Adrenal gland (tissue), 19 donors: ENCODE measurements at places on chromosomes 16 and 17. TPM values are rescaled to one million over a fixed set of nuclear protein-coding genes. Genes with fewer than 3 reads are reported as not detected.

GRCh38 chr17:48843187-48843900, 12.5 kb downstream of the CALCOCO2 start:
- no peak overlapping the region for H3K4me3 ChIP-seq
- no peak for DNase-seq
- H3K27ac ChIP-seq: no peak overlapping the region
- H3K36me3 ChIP-seq: no peaks in the 10 kb centered on the region

Gene TRIM72
- 0.03 TPM for polyA plus RNA-seq

DNA sequence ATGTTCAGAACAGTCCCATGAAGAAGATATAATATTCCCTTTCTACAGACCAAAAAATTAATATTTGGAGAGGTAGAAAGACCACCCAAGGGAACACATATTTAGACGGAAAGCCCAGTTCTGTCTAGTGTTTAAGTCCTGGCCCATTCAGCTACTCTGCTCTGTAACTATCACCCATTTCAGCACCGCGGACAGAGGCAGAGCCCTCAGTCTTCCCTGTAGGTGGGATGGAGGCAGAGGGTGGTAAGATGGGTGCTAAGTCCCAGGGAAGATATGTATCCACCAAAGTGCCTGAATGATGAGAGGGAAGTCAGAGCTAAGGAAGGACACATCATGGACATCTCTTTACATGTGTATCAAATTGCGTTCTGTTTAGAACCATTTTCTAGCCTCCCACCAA, 27.8 kb upstream of the C16orf78 start:
- no peak for DNase-seq
- no peaks in the 10 kb centered on the region for H3K36me3 ChIP-seq
- H3K27me3 ChIP-seq: peaks cover 10% of the 10 kb centered on the region

Gene GLTPD2
- polyA plus RNA-seq: not detected

DNA sequence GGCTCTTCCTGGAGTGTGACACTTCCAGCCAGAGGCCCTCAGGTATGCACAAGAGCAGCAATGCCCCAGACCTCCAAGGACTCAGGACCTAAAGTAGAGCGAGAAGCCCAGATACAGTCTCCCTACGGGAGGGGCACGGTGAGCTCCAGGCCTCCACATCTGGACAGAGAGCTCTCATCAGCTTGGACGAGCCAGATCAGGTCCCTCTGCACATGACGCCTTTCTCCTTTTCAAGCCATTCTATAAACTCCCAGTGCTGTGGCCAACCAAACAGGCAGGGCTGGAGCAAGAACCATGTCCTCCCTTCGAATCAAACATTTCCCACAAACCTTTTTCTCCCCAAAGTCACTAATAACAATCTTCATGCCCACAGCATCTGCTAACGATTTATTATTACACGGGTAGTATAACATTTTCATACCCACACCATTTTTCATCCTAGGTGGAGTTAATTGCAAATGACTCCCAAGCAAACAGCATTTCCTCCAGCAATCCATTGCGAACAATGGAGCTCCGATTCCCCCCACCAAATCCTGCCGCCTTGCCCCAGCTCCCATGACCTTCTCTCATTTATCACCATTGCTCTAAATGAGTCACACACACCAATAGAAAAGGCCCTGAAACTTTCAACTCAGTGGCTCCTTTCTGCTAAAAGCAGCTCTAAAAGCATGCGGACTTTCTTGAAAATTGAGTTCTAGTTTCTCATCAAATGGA, 24.2 kb upstream of the NLRP1 start:
- no peaks in the 10 kb centered on the region for H3K36me3 ChIP-seq
- no peaks in the 10 kb centered on the region for H3K27me3 ChIP-seq
- H3K4me3 ChIP-seq: no peak overlapping the region
- H3K27ac ChIP-seq: no peak overlapping the region
- no peaks in the 10 kb centered on the region for H3K4me1 ChIP-seq
- DNase-seq: no peak

Gene SOCS7
- polyA plus RNA-seq: 18.4 TPM

- H3K27me3 ChIP-seq: no peaks in the 10 kb centered on the region
- no peak overlapping the region for H3K4me3 ChIP-seq
- H3K36me3 ChIP-seq: no peaks in the 10 kb centered on the region
- H3K27ac ChIP-seq: no peak overlapping the region
- DNase-seq: peak; percentile 48
- no peaks in the 10 kb centered on the region for H3K4me1 ChIP-seq
These were observed 675.3 kb downstream of the MAF start for GRCh38 chr16:78925083-78925767.
